ENCODE measurements at places on chromosomes 2 and 18.

DNA sequence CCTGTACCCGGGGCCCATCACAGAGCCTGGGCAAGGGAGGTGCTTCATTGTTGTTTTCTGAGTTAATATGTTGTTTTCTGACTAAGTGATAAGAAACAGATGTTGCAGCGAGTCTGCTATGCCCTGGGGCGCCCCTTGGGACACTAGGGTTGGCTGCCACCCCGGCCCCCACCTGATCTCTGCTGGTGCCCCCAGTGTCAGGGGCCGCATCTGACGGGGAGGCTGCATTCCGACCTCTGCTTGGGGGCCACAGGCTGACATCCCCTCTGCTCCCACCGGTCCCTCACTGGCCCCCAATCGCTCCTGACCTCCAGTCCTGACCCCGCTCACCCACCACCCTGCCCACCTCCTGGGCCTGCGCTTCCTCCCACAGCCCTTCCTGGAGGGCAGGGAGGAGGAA is 65.9 kb downstream of the LONRF2 start:
- no peak for DNase-seq

GRCh38 chr2:149189769-149190168 is 140.6 kb upstream of the LYPD6 start:
- no peak for DNase-seq

- DNase-seq = no peak
Measured at GRCh38 chr2:205734436-205735037, 52.2 kb downstream of the NRP2 start.

GRCh38 chr18:50816419-50817166 is 3.2 kb downstream of the MRO start:
- DNase-seq = no peak

DNA sequence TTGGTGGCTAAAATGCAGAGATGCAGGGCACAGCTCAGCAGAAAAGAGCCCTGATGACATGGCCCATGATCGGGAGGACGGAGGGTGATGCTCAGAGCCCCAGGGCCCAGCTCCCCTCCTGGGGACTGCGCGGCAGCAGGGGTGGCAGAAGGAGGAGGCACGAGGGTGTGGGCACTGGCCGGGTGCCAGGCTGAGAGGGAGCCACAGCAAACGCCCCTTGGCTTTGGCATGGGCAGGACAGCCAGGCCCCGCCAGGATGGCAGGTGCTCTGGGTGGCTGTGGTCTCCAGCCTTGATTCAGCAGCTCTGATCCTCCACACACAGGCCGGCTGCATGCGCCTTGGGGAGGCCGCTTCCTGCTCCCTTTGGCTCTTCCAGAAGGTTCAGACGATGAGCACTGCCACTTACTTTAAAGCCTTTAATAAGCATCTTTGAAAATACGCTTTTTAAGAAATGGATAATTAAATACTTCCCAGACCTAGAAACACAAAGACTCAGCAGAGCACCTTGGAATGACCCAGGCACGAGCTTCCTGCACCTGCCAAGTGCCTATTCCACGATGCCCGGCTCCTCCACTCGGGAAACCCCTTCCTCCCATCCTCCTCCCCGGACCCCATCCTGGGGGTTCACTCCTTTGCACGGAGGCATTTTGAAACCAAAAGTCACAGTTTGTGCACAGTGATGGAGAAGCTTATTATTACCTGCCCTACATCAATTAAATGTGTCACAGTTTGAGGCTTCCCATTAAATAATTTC is 78.5 kb upstream of the SNTG2 start:
- no peak for DNase-seq

- no peak for DNase-seq
Measured at GRCh38 chr2:111626865-111627163, 257.2 kb downstream of the ANAPC1 start.

DNA sequence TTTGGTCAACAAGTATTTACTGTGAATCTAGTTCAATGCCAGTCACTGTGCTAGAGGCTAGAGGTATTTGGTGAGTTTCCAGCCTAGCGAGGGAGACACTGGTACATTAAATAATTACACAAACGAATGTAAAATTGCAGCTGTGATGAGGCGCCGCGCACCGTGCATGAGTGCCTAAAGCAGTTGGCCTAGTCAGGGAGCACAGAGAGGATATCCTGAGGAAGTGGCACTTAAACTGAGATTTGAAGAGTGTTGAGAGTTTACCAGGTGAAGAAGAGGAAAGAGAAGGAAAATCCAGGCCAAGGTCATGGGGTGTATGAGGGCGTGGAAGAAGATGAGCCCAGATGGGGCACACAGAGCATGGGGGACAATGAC is 157.6 kb upstream of the NDUFV2 start:
- no peak for DNase-seq

- no peak for DNase-seq
Measured at GRCh38 chr2:234330902-234331301, 166.0 kb downstream of the ARL4C start.

DNA sequence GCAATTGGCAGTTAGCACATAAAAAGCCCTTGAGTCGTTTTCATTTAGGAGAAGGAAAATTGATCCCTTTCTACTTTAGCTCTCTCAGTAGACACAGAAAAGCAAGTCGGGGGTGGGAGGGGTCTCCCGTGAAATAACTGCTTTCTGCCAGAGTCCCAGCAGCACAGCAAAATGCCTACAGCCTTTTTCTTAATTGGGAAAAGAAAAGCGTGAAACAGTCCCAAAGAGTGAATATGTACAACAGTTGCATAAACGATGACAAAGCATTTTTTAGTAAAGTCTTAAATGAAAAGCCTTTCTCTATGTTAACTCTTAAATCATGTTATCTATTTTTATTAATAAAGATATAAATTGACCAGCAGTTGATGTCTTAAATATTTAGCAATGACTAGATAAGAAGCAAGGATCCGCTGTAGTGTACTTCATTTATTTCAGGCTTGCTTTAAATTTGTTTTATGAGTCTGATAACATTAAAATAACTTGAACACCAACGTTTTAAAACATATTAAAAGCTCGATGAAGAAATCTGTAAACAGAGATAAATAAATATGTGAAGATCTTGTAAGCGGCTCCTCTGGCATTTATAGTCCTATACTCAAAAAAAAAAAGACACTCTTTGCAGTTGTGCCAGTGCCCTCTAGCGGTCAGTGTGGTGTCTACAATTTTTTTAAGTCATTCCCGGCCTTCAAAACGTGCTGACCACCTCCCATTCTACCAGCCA is 42.3 kb upstream of the ATIC start:
- peak; percentile 21 for DNase-seq

- no peak for DNase-seq
Measured at GRCh38 chr18:2979871-2980790, 32.8 kb downstream of the LPIN2 start.

DNA sequence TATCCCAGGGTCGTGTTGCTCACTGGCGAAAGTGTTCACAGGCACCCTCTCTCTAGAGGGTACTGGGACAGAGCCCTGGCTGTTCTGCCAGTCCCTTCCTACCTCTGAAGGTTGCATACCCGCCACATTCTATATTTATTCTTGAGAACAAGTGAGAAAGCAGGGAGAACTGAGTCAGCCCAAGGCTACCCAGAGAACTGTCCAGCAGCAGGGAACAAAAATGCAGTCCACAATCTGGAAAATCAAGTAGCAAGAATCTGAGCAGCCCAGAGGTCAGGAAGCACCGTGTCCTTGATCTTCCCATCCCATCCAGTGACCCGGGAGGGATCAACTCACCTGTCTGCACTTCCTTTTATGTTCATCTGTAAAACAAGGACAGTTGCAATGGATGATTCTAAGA is 164.1 kb downstream of the FBXO15 start:
- DNase-seq = no peak

DNA sequence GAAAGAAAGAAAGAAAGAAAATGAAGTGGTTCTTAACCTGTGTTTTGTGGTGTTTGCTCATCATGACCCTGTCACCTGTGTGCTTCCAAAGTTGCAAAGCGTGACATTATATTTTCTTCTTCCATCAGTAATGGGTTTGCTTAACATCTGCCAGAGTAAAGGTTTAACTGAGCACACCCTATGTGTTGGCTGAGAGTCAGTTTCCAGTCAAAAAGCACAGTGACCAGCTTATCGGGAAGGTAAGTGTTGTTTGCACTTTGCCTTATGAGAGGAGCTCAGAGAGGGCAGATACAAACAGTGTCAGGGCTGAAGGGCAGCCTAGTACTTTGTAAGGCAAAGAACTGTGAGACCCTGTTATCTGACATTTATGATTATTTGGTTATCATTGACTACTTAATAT is 406.2 kb upstream of the CWC22 start:
- no peak for DNase-seq
